ENCODE measurements at places on chromosomes 13 and 19.

DNA sequence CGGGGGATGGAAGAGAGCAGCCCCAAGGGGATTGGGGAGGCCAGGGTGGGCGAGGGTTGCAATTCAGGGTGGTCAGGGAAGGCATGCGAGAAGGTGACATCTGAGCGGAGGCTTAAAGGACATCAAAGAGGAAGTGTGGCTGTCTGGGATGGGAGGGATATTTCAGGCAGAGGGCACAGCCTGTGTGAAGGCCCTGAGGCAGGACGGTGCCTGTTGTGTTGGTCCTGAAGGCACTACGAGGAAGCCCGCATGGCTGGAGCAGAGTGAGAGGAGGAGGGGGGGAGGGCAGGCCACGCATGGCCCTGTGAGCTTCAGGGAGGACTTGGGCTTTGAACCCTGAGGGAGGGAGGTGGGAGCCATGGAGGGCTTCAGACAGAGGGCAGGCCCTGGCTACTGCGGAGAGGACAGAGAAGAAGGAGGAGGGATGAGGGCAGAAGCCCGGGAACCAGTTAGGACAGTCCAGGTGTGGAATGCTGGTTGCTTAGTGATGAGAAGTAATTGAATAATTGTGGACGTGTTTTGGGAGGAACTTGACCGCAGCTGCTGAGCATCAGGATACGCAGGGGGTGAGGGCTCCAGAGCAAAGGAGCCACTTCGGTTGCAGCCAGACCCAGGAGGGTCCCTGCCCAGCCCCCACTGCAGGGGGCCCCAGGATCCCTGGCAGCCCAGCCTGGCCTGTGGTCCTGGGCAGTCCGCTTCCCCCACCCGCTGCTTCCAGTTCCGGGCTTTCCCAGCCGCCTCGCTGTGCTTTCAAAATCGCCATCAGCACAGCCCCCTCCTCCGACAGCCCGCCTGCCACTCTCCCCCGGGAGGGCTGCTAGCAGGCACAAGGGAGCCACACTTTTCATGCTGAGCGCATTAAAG lies 6.2 kb downstream of the TLE6 start:
- peak; percentile 24 for DNase-seq

DNA sequence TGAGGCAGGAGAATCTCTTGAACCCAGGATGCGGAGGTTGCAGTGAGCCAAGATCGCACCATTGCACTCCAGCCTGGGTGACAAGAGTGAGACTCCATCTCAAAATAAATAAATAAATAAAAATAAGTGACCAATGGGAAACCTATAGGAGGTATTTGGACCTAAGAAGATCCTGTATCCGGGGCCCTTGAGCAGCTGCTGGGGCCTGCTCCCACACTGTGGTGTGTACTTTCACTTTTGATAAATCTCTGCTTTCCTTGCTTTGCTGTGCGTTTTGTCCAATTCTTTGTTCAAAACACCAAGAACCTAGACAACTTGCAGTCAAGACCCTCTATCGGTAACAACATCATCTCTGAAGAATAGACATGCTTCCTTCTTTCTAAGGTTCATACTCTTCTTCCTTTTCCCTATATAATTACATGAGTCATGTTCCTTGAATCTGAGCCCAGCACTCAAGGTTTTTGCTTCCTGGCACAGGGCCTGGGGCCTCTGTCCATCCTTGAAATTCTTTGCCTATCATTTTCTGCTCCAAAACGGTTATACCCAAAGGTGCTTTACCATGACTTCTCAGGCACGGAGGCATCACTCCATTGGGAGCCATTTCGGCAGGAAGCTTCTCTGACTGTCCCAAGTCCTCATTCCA lies 14.2 kb upstream of the PNMA8C start:
- DNase-seq, result no peak

GRCh38 chr13:112185466-112185865 lies 118.5 kb downstream of the SOX1 start:
- DNase-seq, result no peak

DNA sequence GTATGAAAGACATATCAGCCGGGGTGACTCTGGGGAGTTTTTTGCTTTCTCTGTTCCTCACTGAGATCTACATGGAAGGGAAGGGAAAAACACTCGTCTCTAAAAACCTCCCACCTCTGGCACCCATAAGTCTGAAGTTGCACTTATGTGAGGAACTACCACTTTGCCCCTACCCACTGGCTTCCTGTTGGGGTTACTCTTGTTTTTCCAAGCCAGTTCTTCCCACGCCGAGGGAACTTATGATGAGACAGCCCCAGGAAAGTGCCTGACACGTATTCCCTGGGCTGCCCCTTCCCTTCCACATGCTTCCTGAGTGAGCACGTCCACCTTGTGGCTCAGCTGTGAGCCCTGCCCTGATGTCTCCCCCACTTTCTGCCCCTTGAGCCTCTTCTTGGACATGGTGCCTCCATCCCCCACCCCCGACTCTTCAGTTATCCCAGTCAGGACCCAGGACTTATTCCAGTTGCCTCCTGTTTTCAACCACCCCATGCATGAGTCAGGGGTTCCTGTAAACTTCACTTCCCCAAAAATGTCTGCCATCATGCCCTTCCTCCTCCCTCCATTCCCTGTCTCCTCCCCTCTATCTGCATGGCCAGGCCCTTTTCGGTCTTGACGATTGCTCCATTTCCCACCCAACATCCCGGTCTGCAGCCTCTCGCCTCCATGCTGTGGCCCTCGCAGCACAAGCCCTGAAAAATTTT lies 5.1 kb upstream of the SIGLEC7 start:
- no peak for DNase-seq

GRCh38 chr19:10550336-10550735 lies 6.6 kb downstream of the ATG4D start:
- DNase-seq, result no peak

DNA sequence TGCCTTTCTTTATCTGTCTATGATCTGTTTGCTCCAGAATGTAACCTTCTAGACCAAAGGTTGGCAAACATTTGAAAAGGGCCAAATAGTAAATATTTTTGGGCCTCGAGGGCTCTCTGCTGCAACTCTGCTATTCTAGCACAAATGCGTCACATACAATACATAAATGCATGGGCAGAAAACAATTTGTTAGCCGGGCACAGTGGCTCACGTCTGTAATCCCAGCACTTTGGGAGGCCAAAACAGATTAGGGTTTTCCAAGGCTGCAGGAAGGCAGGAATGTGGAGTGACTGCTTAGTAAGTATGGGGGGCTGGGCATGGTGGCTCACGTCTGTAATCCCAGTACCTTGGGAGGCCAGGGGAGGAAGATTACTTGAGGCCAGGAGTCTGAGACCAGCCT lies 21.9 kb upstream of the EVI5L start:
- no peak for DNase-seq

- DNase-seq, result no peak
Measured at GRCh38 chr19:1540365-1540925, 16.6 kb downstream of the PLK5 start.

- DNase-seq, result peak; percentile 33
Measured at GRCh38 chr19:55257461-55258420, 1.1 kb downstream of the PPP6R1 start.

DNA sequence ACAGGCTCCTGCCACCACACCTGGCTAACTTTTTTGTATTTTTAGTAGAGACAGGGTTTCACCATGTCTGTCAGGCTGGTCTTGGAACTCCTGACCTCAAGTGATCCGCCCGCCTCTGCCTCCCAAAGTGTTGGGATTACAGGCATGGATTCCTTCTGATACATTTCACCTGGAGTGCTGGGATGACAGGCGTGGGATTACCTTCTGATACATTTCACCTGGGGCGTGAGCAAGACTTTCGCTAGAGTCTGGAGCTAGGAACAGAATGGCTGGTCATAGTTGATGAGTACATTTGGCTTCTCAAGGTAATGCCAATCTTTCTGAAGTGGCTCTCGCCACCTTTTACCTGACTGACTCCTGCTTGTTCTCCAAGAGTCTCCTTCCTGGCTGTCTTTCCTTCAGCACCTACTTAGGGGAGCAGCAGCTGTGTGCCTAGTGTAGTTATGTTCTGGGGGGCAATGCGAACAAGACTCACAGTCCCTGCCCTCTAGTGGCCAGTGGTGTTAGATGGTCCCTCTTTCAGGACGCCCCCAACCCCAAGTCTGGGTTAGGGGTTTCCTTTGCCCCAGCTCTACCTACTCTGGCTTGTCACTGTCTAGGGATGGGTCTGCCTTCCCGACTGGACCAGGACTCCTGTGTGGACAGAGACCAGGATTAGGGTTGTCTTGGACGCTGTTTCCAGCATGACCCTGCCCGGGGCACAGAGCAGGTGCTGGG lies 19.3 kb downstream of the PPP1R37 start:
- no peak for DNase-seq

GRCh38 chr19:44794610-44795009 lies 14.3 kb upstream of the BCAM start:
- no peak for DNase-seq

DNA sequence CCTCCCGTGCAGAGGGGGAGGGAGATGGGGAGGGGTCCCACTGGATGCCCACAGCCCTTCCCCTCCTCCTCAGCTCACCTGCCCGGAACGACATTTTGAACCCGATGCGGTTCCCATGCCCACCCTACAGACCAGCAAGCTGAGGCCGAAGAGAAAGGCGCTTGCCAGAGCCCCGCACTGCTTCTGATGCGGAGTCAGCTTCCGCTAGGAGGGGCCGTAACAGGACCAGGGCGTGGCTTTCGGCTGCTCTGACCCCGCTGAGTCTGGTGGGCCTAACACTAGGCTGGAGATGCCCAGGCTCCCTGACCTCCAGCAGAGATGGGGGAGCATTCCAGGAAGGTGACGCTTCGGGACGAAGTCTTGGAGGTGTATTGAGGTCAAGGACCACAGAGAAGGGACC lies 6.7 kb downstream of the ONECUT3 start:
- DNase-seq, result no peak

GRCh38 chr13:93771782-93772181 lies 545.2 kb downstream of the GPC6 start:
- DNase-seq, result no peak

GRCh38 chr13:98930151-98930591 lies 47.7 kb downstream of the DOCK9 start:
- no peak for DNase-seq

GRCh38 chr19:51194527-51195315 lies 30.2 kb upstream of the CD33 start:
- DNase-seq, result no peak

DNA sequence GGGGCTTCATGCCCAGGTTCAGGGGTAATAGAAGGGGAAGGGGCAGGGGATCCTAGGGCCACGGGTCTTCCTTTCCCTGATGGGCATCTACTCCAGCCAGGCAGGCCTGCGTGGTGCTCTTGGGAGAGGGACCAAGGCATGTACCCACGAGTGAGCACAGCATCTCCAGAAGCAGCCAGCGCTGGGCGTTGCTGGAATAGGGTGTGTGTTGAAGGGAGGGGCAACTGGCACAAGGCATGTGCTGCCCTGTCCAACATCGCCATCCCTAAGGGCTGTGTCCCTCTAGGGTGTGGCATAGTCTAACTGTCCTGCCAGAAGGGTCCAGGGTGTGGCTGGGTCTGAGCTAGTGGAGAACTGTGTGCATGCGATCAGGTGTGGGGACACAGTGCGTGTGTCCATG lies 2.9 kb downstream of the NOTCH3 start:
- no peak for DNase-seq

GRCh38 chr13:52158629-52159158 lies 703 bp downstream of the NEK3 start:
- DNase-seq, result no peak

DNA sequence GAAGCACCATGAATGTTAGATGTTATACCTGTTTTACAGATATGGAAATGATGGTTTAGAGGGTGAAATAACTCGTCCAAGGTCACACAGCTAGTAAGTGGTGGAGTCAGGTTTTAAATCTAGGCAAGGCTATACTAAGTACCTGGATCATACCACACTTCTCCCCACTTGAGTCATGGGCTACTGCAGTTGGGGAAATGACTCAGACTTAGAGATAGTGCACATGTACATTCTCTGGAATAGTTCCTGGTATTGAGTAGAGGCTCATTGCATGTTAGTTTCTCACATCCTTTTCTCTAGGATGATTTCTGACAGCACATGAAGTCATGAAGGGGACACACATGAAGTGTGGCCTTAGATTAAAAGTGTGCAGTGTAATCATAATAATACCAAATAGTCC lies 76.2 kb upstream of the TNFSF11 start:
- DNase-seq, result no peak

DNA sequence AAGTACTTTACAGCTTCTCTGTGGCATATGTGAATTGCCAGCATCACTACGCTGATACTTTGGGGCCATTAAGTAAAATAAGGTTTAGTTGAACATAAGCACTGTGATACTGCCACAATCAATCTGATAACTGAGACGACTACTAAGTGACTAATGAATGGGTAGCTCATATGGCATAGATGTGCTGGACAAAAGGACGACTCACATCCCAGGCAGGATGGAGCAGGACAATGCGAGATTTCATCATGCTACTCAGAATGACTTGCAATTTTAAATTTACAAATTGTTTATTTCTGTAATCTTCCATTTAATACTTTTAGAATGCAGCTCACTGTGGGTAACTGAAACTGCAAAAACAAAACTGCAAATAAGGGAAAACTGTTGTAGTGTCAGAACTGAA lies 13.6 kb downstream of the CCDC122 start:
- no peak for DNase-seq

DNA sequence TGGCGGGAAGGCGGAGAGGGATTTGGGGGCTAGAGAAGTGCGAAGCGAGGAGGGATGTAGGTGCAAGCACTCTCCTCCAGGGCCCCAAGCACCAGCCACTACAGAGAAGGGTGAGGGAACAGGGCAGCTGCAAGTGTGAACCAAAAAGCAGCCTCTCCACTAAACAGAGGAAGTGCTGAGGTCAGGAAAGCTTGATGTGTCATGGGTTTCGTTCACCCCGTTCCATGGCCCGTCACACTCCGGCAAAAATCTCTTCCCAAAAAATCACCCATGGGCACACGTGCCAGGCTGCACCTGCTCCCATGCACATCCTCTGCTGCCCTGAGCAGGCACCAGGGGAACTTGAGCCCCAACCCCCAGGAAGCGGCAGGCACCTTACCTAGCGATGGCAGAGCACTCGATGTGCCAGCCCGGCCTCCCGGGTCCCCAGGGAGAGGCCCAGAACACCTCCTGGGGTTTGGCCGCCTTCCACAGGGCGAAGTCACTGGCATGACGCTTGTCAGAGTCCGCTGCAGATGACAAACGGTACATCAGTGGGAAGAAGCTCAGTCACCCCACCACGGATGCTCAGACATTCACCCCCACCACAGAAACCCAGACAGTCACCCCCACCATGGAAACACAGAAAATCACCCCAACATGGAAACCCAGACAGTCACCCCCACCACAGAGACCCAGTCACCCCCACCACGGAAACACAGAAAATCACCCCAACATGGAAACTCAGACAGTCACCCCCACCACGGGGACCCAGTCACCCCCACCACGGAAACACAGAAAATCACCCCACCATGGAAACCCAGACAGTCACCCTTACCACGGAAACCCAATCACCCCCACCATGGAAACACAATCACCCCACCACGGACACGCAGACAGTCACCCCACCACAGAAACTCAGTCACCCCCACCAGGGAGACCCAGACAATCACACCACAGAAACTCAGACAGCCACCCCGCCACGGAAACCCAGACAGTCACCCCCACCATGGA lies 29.0 kb downstream of the CARS2 start:
- peak; percentile 58 for DNase-seq
